ENCODE measurements at places on chromosomes 11 and 22. TPM values are rescaled to one million over a fixed set of nuclear protein-coding genes. Genes with fewer than 3 reads are reported as not detected.

GRCh38 chr11:3156661-3157311 is 8.3 kb downstream of the OSBPL5 start:
- peak; percentile 74 for DNase-seq
- no peak overlapping the region for H3K4me3 ChIP-seq
- no peak overlapping the region for H3K27ac ChIP-seq
- H3K27me3 ChIP-seq, result no peaks in the 10 kb centered on the region
- H3K36me3 ChIP-seq, result peaks cover 2% of the 10 kb centered on the region

The OR4A16 gene
- total RNA-seq, result not detected

DNA sequence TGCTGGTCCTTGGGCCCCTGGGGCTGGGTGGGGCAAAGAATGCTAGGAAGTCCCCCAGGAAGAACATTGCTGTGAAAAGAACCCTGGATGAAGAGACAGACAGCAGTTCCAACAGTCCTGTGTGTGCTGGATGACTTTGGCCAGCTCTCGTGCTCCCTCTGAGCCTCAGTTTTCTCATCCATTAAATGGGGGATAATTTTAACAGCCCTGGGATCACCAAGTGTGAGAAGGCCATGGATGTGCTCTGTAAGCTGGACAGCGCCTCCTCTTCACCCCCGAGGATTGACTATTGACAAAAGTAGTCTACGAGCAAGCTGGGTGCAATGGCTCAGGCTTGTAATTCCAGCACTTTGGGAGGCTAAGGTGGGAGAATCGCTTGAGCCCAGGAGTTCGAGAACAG is 2.5 kb downstream of the LARGE2 start:
- peaks cover 10% of the 10 kb centered on the region for H3K4me1 ChIP-seq
- H3K4me3 ChIP-seq, result no peak overlapping the region
- H3K27ac ChIP-seq, result no peak overlapping the region
- H3K27me3 ChIP-seq, result peaks cover 28% of the 10 kb centered on the region

DNA sequence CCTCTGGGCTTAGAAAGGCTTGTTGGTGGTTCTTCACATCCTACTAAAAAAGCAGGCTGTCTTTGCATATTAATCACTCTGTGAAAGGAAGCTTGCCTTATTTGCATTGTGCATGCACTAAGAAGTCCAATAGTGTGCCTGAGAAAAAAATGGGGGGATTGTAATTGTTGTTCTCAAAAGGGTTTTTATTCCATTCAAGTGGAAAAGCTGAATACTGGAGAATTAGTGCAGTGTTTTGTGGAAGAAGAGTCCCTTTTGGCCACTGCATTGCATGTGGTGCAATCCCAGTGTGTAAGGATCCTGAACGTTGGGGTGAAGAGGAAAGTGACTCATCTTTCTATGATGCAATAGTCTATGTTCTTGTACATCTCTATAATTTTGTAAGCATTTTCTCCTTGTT is 16.5 kb downstream of the NCAM1 start:
- peaks cover 7% of the 10 kb centered on the region for H3K4me1 ChIP-seq
- no peaks in the 10 kb centered on the region for H3K36me3 ChIP-seq
- H3K4me3 ChIP-seq, result no peak overlapping the region

DNA sequence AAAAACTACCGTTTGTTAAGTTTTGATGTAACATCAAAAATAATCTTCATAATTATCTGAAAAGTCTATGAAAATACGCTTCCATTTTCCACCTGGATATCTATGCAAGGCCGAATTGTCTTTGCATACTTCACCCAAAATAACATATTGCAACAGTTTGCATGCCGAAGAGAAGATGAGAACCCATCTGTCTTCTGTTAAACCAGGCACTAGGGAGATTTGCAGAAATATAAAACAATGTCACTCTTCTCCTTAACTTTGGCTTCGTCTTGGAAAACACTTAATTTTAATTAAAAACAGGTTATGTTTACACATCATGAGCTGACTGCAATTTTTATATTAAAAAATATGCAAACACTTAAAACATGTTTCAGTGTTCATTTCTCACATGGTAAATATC is 1325.8 kb downstream of the TBC1D22A start:
- peaks cover 10% of the 10 kb centered on the region for H3K4me1 ChIP-seq
- H3K27me3 ChIP-seq, result peaks cover 14% of the 10 kb centered on the region
- no peak overlapping the region for H3K27ac ChIP-seq
- H3K36me3 ChIP-seq, result no peaks in the 10 kb centered on the region
- no peak for DNase-seq

The SLC22A9 gene
- not detected for total RNA-seq

DNA sequence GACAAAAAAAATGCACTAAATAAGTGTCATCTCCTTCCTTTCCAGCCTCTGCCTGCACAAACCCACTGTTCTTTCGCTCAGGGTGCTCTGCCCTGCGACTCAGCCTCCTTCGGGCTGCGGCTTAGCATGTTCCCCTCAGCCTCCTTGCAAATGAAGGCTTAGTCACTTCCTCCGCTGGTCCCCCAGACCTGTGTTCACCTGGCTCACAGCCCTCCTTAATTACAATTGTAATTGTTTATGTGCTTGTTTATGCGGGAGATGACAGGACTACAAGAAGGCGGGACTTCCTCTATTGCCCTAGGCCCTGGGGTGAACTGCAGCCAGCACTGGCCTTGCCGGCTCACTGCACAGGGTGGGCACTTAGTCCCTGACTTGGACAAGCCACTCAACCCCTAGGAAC is 303.6 kb downstream of the KIRREL3 start:
- H3K27ac ChIP-seq, result no peak overlapping the region
- H3K4me3 ChIP-seq, result no peak overlapping the region
- no peaks in the 10 kb centered on the region for H3K4me1 ChIP-seq
- H3K36me3 ChIP-seq, result no peaks in the 10 kb centered on the region
- no peak for DNase-seq

GRCh38 chr11:113664981-113665710 is 41.0 kb downstream of the TMPRSS5 start:
- peaks cover 24% of the 10 kb centered on the region for H3K4me1 ChIP-seq
- peaks cover 9% of the 10 kb centered on the region for H3K36me3 ChIP-seq
- no peak for DNase-seq
- no peak overlapping the region for H3K27ac ChIP-seq
- no peak overlapping the region for H3K4me3 ChIP-seq
- H3K27me3 ChIP-seq, result no peaks in the 10 kb centered on the region

The KIAA1671 gene
- 27.5 TPM for total RNA-seq

DNA sequence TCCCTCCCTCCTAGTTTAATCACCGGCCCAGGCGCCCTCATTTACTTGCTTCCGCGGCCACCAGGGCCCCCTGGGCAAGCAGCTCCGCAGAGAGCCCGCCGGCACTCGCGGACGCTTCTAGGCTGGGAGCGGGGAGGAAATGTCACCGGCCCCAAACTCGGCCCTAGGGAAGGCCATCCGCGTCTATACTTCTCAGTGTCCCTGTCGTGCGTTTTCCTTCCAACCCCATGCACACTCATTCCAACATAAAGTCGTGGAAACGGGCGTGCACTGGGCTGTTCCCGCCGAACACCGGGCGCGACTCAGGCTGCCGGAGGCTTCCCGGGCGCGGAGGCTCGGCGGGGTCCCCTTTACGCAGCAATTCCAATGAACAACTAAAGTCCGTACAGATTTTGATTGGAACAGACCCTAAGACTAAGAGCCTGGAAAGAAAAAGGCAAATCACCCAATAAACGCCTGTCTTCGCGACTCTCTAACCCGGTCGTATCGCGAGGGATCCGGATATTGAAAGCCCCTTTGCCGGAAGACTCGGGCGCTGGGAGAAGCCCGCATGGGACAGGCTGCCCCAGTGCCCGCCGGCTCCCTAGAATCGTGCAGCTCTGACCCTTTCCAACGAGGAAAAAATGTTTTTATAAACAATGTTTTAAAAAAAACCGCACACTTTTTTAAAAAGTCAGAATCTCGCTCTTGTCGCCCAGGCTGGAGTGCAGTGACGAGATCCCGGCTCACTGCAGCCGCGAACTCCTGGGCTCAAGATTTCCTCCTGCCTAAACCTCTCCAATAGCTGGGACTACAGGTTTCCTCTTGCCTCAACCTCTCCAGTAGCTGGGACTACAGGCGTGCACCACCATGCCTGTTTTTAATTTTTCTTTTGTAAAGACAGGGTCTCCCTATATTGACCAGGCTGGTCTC is 1.3 kb upstream of the BARX2 start:
- DNase-seq, result no peak
- no peak overlapping the region for H3K27ac ChIP-seq
- peaks cover 35% of the 10 kb centered on the region for H3K4me1 ChIP-seq
- H3K4me3 ChIP-seq, result peak overlapping the region; percentile 62

- H3K27me3 ChIP-seq, result no peaks in the 10 kb centered on the region
- H3K27ac ChIP-seq, result peak overlapping the region; percentile 28
- peaks cover 13% of the 10 kb centered on the region for H3K36me3 ChIP-seq
Observed at GRCh38 chr11:203945-204586, 3.1 kb downstream of the BET1L start.

GRCh38 chr11:58586998-58587397 is 8.1 kb downstream of the ZFP91 start:
- DNase-seq, result no peak
- no peak overlapping the region for H3K4me3 ChIP-seq
- peaks cover 14% of the 10 kb centered on the region for H3K4me1 ChIP-seq
- no peaks in the 10 kb centered on the region for H3K36me3 ChIP-seq

The MRGPRE gene
- not detected for total RNA-seq

DNA sequence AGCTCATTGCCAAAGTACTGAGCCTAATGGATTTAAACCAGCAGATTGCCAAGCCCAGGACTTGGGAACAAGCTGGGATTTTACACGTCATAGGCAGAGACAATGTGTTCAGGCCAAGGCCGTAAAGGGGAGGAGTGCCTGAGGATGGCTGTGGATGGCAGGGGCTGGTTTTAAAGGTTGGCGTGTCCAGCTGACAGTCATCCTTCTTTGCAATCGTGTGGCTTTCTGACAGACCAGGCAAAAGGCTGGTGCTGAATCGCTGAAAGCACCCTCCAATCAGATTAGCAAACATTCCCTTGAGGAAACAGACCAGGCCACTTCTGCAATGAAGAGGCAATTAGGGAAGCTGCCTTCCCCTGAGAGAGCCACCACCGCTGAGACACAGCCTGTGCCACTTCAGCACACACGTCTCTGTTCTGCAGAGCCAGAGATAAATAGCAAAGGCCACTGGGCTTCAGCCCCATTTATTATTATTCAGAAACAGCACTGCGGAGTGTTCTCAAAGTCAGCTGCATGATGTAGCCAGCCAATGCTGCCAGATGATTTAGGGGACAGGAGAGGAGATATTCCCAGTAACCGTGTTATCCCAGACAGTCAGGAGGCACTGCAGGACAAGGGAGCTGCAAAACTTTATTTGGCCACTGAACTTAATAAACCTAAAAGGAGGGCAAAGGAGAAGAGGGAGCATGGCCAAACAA is 54.2 kb upstream of the CSNK2A3 start:
- DNase-seq, result no peak
- peaks cover 9% of the 10 kb centered on the region for H3K27me3 ChIP-seq
- H3K36me3 ChIP-seq, result peaks cover 7% of the 10 kb centered on the region
- H3K4me3 ChIP-seq, result no peak overlapping the region
- peaks cover 47% of the 10 kb centered on the region for H3K4me1 ChIP-seq
- H3K27ac ChIP-seq, result no peak overlapping the region

- H3K27ac ChIP-seq, result no peak overlapping the region
- H3K4me3 ChIP-seq, result no peak overlapping the region
- DNase-seq, result no peak
- H3K27me3 ChIP-seq, result no peaks in the 10 kb centered on the region
Observed at GRCh38 chr11:4684631-4685285, 12.9 kb downstream of the OR51E2 start.

DNA sequence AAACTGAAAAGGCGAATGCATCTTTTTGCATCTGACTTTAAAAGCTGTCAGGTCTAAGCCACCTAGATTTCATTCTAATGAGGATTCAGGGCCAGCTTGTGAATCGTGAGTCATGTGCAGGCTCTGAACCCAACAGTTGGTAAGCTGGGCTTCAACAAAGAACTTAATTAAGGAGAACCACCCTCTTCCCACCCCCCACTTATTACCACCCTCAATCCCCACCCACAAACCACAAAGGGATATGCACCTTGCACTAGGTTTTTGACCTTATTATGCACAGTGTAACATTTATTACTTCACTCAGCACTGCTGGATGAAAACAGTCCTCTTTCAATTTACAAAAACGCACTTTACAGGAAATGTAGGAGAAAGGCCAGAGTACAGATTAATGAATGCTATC is 94.1 kb upstream of the LIN7C start:
- H3K27me3 ChIP-seq, result peaks cover 3% of the 10 kb centered on the region
- H3K36me3 ChIP-seq, result no peaks in the 10 kb centered on the region
- no peak for DNase-seq
- no peak overlapping the region for H3K4me3 ChIP-seq

GRCh38 chr11:13638422-13638821 is 30.0 kb upstream of the FAR1 start:
- no peak overlapping the region for H3K4me3 ChIP-seq
- DNase-seq, result no peak
- no peak overlapping the region for H3K27ac ChIP-seq
- H3K4me1 ChIP-seq, result no peaks in the 10 kb centered on the region

DNA sequence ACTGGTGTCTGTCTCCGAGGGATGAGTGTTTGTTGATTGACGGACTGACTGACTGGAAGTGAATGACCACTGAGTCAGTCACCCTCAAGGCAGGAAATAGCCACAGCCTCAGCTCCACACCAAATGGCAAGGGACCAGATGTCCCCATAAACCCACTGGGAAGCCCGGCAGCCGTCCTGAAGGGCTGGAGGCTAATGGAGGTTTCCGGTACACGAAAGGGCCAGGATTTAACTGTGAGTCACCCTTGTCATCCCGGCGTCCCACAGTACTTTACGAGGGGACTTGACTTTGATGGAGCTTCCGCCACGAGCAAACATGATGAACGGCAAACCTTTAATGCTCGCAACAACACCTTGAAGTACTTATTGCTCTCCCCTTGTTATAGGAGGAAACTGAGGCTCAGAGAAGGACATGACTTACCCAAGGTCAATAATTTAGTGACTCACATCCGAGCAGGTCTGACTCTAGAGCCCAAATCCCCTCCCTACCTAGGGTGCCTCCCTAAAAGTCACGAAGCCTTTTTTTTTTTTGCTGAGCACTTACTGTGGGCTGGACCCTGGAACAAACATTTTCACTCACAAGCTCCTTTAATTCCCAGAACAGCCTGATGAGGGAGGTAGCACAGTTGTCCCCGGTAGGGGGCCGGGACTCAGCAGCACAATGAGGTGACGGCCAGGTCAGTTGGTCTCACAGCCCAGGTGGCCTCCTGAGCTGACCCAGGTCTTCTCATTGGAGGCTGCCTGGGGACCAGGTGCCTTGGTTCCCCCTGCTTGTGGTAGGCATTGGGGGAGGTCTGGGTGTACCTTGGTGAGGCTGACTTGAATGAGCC is 25.2 kb upstream of the GCAT start:
- peaks cover 8% of the 10 kb centered on the region for H3K4me1 ChIP-seq
- H3K4me3 ChIP-seq, result no peak overlapping the region
- no peaks in the 10 kb centered on the region for H3K36me3 ChIP-seq
- no peak for DNase-seq
- H3K27ac ChIP-seq, result no peak overlapping the region
- H3K27me3 ChIP-seq, result no peaks in the 10 kb centered on the region

DNA sequence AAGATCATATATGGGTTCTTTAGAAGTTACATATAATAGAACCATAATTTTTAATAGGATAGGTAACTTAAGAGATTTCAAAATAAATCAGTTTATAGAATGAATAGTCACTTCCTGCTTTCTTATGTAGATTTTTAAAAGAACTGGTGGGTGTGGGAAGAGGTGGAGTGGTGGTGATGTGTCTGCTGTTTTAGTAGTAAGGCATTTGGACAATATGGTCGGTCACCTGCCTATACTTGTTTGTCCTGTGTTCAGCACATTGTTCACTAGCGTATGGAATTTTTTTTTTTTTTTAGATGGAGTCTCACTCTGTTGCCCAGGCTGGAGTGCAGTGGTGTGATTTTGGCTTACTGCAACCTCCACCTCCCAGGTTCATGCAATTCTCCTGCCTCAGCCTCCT is 39.3 kb downstream of the CCDC81 start:
- H3K36me3 ChIP-seq, result peaks cover 8% of the 10 kb centered on the region
- H3K4me3 ChIP-seq, result no peak overlapping the region
- no peak overlapping the region for H3K27ac ChIP-seq
- H3K4me1 ChIP-seq, result no peaks in the 10 kb centered on the region
- no peak for DNase-seq
